ENCODE measurements at places on chromosomes 3 and 15. TPM values are rescaled to one million over a fixed set of nuclear protein-coding genes. Genes with fewer than 3 reads are reported as not detected.
A peak's percentile ranks its signal among the peaks of the same experiment; 100 is the strongest.

DNA sequence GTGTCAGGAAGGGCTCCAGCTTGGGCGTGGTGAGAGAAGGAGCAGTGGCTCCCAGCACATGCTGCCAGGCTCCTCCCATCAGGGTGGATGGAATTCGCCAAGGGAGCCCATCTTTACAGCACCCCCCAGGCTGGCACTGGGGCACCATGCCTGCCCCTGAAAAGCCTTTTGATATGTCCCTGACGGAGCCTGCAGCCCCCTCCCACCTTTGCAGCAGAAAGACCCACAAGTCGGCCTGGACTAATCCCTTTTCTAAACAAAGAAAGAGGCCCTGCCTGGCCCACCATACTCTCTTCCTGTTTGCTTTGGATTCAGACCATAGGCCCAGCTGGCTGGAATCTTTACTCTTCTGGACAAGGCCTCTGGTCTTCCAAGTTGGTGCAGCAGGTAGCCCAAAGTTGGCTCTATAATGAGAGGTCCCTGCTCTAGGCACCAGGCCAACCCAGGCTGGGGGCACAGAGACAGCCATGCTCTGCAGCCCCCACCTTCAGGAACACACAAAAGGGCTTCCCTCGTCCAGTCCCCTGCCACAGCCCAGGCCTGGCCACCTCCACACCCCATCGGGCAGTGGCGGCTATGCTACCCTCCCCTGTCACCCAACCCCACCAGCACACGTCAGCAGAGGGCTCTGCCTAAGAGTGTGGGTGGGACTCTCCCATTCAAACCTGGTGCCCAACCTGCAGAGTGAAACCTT lies 5.4 kb downstream of the ANPEP start:
- DNase-seq = peak; percentile 48

DNA sequence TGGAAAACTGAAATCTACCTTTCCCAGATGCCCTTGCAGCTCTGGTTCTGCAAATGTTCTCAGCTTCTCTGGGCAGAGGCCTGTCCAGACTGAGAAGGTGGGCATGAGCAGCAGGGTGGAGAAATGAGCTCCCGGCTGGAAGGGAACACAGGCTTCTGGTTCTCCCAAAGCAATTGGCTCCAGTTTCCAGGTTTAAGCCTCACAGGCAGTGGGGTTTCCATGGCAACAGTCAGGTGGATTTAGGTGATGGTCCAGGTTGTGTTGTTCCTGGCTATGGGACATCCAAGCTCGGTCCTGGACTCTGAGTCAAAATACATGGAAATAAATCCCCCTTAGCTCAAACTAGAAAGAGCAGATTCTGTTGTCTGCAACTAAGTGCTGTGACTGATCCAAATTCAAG lies 94.6 kb upstream of the IQSEC1 start:
- DNase-seq = no peak

PSTPIP1 gene
- total RNA-seq = under 0.01 TPM

ATR gene
- total RNA-seq = 17.3 TPM

C3orf70 gene
- 0.65 TPM for total RNA-seq
